ENCODE measurements at places on chromosomes 3 and 15.

GRCh38 chr15:29376590-29376989 lies 107.0 kb upstream of the NSMCE3 start:
- no peak for DNase-seq

DNA sequence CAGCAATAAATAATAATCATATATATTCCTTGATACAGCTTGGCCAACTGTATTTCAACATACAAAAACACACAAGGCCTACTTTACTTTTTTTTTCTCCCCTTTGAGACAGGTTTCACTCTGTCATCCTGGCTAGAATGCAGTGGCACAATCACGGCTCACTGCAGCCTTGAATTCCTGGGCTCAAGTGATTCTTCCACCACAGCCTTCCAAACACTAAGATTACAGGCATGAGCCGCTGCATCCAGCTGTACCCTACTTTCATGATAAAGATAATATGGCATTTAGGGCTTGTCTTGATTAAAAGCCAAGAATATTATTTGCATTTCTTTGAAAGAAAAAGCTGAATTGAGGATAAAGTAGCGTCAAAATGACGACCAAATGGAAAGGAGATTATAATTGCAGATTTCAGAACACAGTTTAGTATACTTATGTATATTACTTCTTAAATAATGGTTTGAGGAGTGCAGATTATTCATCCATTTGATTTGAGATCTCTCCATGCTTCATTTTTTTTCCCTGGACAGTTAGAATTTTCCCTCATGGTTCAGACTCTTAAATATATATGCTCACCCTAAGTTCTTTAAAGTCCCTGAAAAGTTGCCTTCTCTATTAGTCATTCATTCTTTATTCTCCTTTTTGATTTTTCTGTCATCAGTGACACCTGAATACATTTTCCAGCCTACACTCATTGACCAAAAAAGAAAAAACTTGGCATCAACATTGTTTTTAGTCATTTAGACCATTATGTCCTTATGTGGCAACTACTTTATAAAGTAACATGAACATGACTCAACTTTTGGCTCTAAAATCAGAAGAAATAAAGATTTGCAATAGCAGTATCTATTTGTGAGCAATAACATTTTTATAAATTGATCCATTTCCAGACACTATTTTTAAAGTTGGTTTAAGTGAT lies 48.5 kb upstream of the MLF1 start:
- no peak for DNase-seq

GRCh38 chr3:130779031-130779430 lies 32.4 kb upstream of the PIK3R4 start:
- DNase-seq, result no peak

DNA sequence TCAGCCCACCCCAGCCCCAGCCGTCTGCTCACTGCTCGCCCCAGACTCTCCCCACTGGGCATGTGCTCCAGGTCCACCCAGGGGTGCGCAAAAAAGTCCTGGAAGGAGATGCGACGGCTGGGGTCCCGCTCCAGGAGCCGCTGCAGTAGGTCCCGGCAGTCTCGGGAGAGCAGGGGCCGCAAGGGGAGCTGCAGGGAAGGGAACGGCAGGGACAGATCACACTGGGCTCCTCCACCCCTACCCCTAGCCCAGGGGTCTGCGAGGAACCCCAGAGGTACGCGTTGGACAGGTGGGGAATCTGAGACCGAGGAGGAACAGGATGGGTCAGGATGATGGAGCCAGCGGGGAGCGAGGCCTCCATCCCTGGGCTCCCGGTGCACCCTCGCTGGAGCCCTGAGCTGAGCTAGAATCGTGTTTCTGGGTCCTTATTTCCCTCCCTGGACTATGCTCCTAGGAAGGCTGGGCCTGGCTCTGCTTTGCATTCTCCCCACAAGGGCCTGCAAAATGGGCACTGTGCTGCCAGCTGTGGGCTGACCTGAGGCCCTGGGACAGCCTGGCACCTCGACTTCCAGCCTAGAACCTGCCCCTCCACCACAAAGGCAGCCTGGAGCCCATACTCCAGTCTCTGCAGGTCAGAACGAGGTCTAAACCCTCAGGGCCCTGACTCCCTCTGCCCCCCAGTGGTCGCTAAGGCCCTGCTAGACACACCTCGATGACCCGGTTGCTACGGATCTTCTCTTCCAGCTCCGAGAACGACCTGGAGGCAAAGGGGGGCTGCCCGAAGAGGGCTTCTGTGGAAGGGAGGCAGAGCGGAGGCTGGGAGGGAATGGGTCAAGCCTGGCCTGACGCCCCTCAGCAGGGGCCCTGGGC lies 3.2 kb downstream of the ULK3 start:
- no peak for DNase-seq

GRCh38 chr3:45873638-45874037 lies 12.7 kb upstream of the CCR9 start:
- no peak for DNase-seq

GRCh38 chr15:70212963-70213315 lies 115.2 kb upstream of the TLE3 start:
- DNase-seq, result no peak

DNA sequence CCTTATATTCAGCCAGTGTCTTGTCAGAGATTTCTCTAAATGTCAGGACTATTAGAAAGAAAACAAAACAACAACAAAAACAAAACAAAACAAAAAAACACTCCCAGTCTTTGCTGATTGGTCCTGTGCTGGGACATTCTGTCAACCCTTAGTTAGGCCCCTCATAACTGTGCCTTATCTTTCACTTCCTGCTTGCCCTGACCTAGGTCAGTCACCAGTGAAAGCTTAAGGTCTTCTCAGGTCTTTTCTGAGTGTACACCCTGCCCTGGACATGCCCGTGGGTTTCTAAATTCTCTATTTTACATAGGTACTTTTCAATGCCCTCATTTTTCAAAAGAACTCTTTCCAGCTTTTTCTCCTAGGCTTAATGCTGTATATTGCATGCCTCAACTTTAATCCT lies 454.1 kb downstream of the GRM7 start:
- DNase-seq, result no peak

- no peak for DNase-seq
Measured at GRCh38 chr3:18393906-18394305, 31.2 kb downstream of the SATB1 start.

DNA sequence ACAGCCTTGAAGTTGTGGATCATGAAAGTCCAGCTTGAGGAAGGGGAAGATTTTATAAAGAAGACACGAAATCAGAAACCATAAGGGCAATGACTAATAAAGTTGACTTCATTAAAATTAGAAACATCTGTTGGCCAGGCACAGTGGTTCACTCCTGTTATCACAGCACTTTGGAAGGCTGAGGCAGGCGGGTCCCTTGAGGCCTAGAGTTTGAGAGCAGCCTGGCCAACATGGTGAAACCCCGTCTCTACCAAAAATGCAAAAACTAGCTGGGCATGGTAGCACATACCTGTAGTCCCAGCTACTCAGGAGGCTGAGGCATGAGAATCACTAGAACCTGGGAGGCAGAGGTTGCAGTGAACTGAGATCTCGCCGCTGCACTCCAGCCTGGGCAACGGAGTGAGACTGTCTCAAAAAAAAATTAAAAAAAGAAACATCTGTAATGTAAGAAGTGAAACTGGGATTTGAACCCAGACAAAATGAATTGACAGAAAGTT lies 7.9 kb upstream of the UBXN7 start:
- DNase-seq, result no peak

- no peak for DNase-seq
Measured at GRCh38 chr3:99966662-99967416, 147.5 kb downstream of the FILIP1L start.

DNA sequence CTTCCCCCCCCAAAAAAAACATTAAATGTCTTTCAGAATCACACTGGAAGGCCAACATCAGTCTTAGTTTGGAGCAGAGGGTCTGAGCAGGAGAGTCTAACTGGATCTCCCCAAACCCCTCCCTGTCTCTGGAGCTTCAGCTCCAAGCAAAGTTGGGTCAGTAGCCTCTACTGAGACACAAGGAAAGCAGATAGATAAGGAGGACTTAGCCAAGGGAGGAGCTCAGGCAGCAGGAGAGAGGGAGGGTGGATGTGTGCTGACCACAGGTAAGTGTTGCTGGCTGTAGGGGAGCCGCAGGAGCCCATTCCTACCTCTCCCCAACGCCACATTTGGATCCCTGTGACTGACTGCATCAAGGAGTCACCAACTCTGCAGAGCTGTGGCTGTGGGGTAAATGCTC lies 7.0 kb downstream of the PLCB2 start:
- no peak for DNase-seq
